NCI-H2081 treated with DMSO at 0.1 percent for 48 hours (cell line): ENCODE measurements at places on chromosomes 4 and X.

DNA sequence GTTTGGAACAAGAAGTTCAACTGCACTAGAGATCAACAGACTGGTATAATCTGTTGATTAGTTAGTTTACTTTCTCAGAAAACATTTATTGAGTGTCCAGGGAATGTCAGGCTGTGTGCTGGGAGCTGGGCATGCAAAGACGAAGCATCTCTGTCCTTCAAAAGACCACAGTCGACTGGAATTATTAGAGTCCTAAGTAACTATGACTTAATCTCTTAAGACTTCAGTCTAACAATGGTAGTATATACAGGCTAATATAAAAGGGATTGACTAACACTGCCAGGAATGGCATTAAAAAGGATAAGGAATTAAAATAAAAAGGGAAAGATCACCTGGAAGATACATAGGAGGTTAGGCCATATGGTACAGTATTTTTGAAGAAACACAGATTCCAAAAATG is 128.7 kb downstream of the WDFY3 start:
- no peak for DNase-seq

- no peak for DNase-seq
Observed at GRCh38 chr4:138389976-138390685, 148.0 kb upstream of the SLC7A11 start.

DNA sequence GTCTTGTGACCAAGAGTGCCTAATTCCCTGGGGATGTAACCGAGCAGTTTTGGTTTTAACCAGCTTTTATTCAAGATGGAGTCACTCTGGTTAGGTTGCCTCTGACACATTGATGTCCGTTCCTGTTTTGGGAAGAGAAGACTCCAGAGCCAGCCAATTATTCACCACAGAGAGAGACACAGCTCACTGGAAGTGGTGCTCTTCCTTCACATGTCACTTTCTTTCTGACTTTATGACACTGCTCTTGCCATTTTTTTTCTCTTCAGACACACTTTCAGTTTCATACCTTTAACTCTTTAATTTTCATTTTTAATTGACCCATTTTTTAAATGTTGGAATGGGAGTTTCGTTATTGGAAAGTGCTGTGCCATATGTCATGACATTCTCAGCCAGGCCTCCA is 418.4 kb upstream of the FSTL5 start:
- DNase-seq, result no peak

- DNase-seq, result no peak
Observed at GRCh38 chrX:17682259-17682658, 55.0 kb upstream of the SCML1 start.

DNA sequence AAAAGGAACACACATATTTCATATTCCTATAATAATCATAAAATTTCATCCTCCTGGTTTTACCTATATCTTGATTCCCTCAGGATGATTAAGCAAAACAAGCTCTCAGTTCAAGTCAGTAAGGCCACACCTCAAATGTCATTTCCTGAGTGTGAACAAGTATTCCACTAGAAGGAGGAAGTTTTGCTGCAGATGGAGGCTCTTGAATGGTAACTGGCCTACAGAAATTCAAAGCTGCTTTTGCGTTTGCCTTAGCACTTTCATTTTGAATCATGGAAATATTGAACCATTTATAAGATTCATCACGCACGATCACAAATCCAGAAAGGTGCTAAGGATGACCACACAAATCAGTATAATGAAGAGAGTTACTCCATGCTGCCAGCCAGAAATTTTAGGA is 254.4 kb upstream of the CXXC4 start:
- DNase-seq, result no peak

GRCh38 chrX:121987163-121987562 is 939.8 kb downstream of the GLUD2 start:
- no peak for DNase-seq

- no peak for DNase-seq
Observed at GRCh38 chr4:64814616-64815015, 405.4 kb upstream of the TECRL start.

DNA sequence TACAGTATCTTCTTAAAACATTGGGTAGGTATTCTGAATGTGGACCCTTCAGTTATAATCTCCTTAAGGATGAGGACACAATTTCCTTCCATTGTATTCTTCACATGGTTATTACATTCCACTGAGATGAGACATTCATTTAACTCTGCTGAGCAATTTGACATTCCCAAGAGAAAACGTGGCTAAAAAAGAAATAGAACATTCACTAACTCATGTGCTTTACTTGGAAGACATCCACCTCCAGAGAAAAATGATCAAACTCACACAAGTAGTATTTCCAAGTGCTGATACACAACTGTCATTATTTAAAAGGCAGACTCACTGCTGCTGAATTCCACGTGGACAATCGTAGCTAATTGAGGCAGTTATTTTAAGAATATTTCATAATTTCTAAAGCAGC is 227.9 kb upstream of the ANKRD50 start:
- DNase-seq, result no peak

GRCh38 chr4:20430259-20430941 is 178.7 kb downstream of the SLIT2 start:
- DNase-seq, result no peak

- no peak for DNase-seq
Observed at GRCh38 chrX:100829730-100830129, 9.5 kb downstream of the CSTF2 start.

DNA sequence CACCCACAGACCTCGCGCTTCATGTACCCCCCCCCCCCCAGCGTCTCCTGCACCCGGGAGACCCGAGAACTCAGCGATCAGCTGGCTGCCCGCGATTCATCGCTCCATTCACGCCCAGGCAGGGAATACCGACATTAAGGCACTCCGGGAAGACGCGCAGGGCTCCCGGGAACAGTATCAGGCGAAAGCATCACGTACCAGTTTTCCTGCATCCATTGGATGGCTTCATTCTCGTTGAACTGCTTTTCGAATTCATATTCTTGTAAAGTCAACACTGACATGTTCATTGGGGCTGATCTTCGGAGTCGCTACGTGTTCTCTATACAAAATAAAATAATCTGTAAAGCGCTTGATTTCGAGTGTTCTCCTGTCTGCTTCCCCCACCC is 373 bp downstream of the ELOVL6 start:
- no peak for DNase-seq

DNA sequence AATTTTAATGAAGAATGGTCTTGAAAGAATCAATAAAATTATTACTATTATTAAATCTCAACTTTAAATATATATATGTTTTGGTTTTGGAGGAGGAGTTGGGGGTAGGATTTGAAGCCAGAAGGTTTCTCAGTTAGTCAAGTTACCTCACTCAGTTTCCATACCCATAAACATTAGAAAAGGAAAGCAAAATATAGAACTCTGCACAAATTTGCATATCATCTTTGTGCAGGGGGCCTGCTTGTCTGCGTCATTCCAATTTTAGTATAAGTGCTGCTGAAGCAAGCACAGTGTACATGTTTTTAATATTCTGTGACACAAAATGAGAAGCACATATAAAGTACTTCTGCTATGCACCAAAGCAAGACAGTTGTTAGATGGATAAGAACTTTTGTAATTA is 47.5 kb upstream of the SCRG1 start:
- DNase-seq, result no peak

- DNase-seq, result no peak
Observed at GRCh38 chr4:108702960-108703359, 52.6 kb downstream of the OSTC start.

DNA sequence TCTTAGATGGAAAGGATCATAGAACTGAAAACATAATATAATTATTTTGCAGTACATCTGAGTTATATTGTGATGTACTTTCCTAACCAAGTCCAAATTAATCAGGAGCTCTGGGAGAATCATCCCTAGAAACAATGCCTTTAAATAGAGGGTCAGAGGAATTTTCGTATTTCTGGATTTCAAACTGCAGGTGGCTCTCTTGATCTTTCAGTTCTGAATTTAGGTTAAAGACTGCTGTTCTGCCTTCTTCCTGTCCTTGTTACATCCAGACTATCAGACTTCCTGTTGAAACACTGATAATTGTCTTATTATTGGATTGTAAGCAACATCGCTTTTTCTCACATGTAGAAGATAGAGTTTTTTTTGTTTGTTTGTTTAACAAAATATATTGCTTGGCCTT is 142.7 kb downstream of the RPA4 start:
- no peak for DNase-seq
